ENCODE measurements at places on chromosomes 16 and 17. TPM values are rescaled to one million over a fixed set of nuclear protein-coding genes. Genes with fewer than 3 reads are reported as not detected.

The NOXO1 gene
- 12.7 TPM for total RNA-seq

The SMPD3 gene
- 0.94 TPM for total RNA-seq

The CCL7 gene
- total RNA-seq, result not detected

The SMIM5 gene
- total RNA-seq, result 0.31 TPM

The CALB2 gene
- 107 TPM for total RNA-seq

The ABCA10 gene
- total RNA-seq, result not detected

The TP53TG3 gene
- not detected for total RNA-seq

The SERPINF2 gene
- 9.5 TPM for total RNA-seq

The KRT33A gene
- total RNA-seq, result not detected

The NAGS gene
- total RNA-seq, result 1.0 TPM

The EEF2K gene
- 29.8 TPM for total RNA-seq

The RFNG gene
- 49.1 TPM for total RNA-seq

The MMP25 gene
- 0.28 TPM for total RNA-seq

The OTOP3 gene
- total RNA-seq, result not detected

The MYCBPAP gene
- total RNA-seq, result 11.6 TPM

The TMEM204 gene
- not detected for total RNA-seq

The KRT31 gene
- total RNA-seq, result not detected

DNA sequence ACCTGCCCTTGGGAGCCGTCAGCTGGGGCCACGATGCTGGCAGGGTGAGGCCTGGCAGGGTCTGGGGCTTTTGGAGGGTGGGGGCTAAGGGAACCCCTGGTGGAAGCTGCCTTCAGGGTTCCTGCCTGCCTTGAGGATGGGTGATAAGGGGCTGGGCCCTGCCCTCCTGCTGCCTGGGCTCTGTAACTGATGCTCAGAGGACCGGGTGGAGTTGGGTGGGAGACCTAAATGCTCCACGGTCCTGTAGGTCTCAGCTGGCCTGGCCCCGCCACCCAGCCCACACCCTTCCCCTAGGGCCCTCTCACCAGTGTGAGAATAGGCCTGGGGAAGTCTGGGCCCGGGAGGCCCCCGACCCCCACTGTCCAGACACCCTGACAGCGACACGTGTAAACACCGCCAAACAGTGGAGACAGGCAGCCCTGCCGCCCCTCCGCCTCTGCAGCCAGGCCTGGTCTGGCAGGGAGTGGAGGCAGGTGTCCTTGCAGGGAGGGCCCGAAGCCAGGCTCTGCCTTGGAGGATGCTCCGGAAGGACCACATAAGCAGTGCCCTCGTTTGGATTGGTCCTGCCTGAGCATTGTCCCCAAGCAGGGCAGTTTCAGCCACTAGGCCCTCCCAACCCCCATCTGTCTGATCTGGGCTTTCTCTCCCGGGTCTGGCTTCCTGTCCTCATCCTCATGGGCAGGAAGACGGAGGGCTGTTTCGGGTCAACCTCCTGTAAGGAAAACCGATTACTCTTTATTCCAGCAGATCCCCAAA lies 6.5 kb upstream of the BAHCC1 start:
- no peak overlapping the region for H3K27ac ChIP-seq
- H3K4me1 ChIP-seq, result peaks cover 6% of the 10 kb centered on the region
- H3K36me3 ChIP-seq, result no peaks in the 10 kb centered on the region
- DNase-seq, result no peak
- H3K4me3 ChIP-seq, result no peak overlapping the region

GRCh38 chr17:60077672-60078519 lies 825 bp downstream of the HEATR6 start:
- peak overlapping the region; percentile 64 for H3K4me3 ChIP-seq
- H3K4me1 ChIP-seq, result peaks cover 39% of the 10 kb centered on the region

- H3K27me3 ChIP-seq, result no peaks in the 10 kb centered on the region
- no peaks in the 10 kb centered on the region for H3K36me3 ChIP-seq
- H3K4me1 ChIP-seq, result no peaks in the 10 kb centered on the region
- H3K4me3 ChIP-seq, result no peak overlapping the region
Measured at GRCh38 chr17:77356109-77356689, 215.4 kb downstream of the SEC14L1 start.

DNA sequence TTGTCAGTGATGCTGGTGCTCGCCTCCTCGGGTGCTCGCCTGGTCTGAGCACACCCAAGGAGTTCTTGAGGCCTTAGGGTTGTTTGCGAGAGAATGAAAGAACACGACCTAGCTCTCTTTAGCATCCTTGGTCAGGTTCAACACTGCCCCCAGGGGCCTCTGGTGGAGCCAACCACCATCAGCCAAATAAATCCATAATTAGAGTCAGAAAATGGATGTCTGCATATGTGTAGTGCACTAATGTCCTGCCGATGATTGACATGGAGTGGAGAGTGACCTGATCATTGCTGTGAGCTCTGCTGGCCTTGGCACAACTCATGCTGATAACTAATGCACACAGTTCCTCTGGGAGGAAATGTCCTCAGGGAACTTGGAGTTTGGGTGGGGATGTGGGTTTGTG lies 8.2 kb upstream of the STH start:
- H3K27ac ChIP-seq, result no peak overlapping the region
- H3K36me3 ChIP-seq, result no peaks in the 10 kb centered on the region
- no peaks in the 10 kb centered on the region for H3K27me3 ChIP-seq
- H3K4me3 ChIP-seq, result no peak overlapping the region
- DNase-seq, result no peak

- no peak overlapping the region for H3K4me3 ChIP-seq
- H3K27me3 ChIP-seq, result no peaks in the 10 kb centered on the region
- no peak for DNase-seq
Measured at GRCh38 chr17:76233588-76234353, 6.5 kb downstream of the RNF157 start.

- H3K4me3 ChIP-seq, result no peak overlapping the region
- H3K36me3 ChIP-seq, result no peaks in the 10 kb centered on the region
- H3K27me3 ChIP-seq, result no peaks in the 10 kb centered on the region
- no peaks in the 10 kb centered on the region for H3K4me1 ChIP-seq
- H3K27ac ChIP-seq, result no peak overlapping the region
Measured at GRCh38 chr16:89122322-89122851, 28.7 kb downstream of the ACSF3 start.

- H3K36me3 ChIP-seq, result peaks cover 15% of the 10 kb centered on the region
- no peak for DNase-seq
- no peaks in the 10 kb centered on the region for H3K27me3 ChIP-seq
- peaks cover 29% of the 10 kb centered on the region for H3K4me1 ChIP-seq
Measured at GRCh38 chr17:62705778-62706597, 78.5 kb downstream of the MRC2 start.

- no peak for DNase-seq
- no peak overlapping the region for H3K27ac ChIP-seq
- no peaks in the 10 kb centered on the region for H3K36me3 ChIP-seq
- H3K27me3 ChIP-seq, result no peaks in the 10 kb centered on the region
Measured at GRCh38 chr17:42680331-42680808, 1.3 kb downstream of the CCR10 start.

GRCh38 chr17:56831369-56832095 lies 2.2 kb downstream of the C17orf67 start:
- H3K36me3 ChIP-seq, result 0 out of 2 replicates have a peak, but pooled peaks cover 3% of the 10 kb centered on the region
- no peaks in the 10 kb centered on the region for H3K27me3 ChIP-seq
- H3K4me3 ChIP-seq, result no peak overlapping the region
- peaks cover 28% of the 10 kb centered on the region for H3K4me1 ChIP-seq
- no peak overlapping the region for H3K27ac ChIP-seq
- DNase-seq, result no peak

GRCh38 chr16:29779474-29779873 lies 1.4 kb downstream of the ZG16 start:
- H3K27me3 ChIP-seq, result no peaks in the 10 kb centered on the region
- peak; percentile 96 for DNase-seq

GRCh38 chr16:23587726-23588125 lies 8.4 kb downstream of the NDUFAB1 start:
- H3K27me3 ChIP-seq, result no peaks in the 10 kb centered on the region
- H3K4me3 ChIP-seq, result no peak overlapping the region
- no peaks in the 10 kb centered on the region for H3K4me1 ChIP-seq
- H3K27ac ChIP-seq, result no peak overlapping the region
- H3K36me3 ChIP-seq, result peaks cover 37% of the 10 kb centered on the region

- no peaks in the 10 kb centered on the region for H3K27me3 ChIP-seq
- no peaks in the 10 kb centered on the region for H3K36me3 ChIP-seq
- H3K27ac ChIP-seq, result no peak overlapping the region
- H3K4me1 ChIP-seq, result no peaks in the 10 kb centered on the region
Measured at GRCh38 chr17:67546578-67547527, 169.8 kb downstream of the PITPNC1 start.

GRCh38 chr17:7383371-7383741 lies 2.5 kb downstream of the TNK1 start:
- no peaks in the 10 kb centered on the region for H3K27me3 ChIP-seq
- DNase-seq, result no peak
- no peak overlapping the region for H3K4me3 ChIP-seq
- no peaks in the 10 kb centered on the region for H3K4me1 ChIP-seq
- H3K27ac ChIP-seq, result no peak overlapping the region

GRCh38 chr17:59498530-59499307 lies 66.7 kb upstream of the DHX40 start:
- H3K4me1 ChIP-seq, result no peaks in the 10 kb centered on the region
- no peaks in the 10 kb centered on the region for H3K27me3 ChIP-seq
- no peak overlapping the region for H3K27ac ChIP-seq

DNA sequence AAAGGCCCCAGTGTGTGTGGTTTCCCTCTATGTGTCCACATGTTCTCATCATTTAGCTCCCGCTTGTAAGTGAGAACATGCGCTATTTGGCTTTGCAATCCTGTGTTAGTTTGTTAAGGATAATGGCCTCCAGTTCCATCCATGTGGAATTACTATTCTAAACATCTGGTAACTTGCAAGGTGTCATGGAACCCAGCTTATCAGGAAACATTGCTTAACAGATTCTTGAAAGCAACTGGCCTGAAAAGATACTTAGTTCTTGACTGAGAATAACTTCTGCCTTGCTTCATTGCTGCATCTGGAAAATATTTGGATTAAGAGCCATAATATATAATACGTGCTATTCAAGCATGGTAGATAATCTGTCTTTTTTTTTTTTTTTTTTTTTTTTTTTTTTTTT lies 27.8 kb downstream of the PAFAH1B1 start:
- H3K27me3 ChIP-seq, result no peaks in the 10 kb centered on the region
- no peak for DNase-seq
- no peaks in the 10 kb centered on the region for H3K4me1 ChIP-seq
- H3K36me3 ChIP-seq, result no peaks in the 10 kb centered on the region
- H3K27ac ChIP-seq, result no peak overlapping the region

GRCh38 chr16:72125635-72126428 lies 32.2 kb downstream of the DHX38 start:
- no peak overlapping the region for H3K4me3 ChIP-seq
- no peaks in the 10 kb centered on the region for H3K36me3 ChIP-seq
- peaks cover 27% of the 10 kb centered on the region for H3K27me3 ChIP-seq
- no peaks in the 10 kb centered on the region for H3K4me1 ChIP-seq
- DNase-seq, result no peak

- DNase-seq, result peak; percentile 35
- no peak overlapping the region for H3K27ac ChIP-seq
- no peaks in the 10 kb centered on the region for H3K27me3 ChIP-seq
- no peaks in the 10 kb centered on the region for H3K36me3 ChIP-seq
- 0 out of 2 replicates have a peak, but pooled peaks cover 6% of the 10 kb centered on the region for H3K4me1 ChIP-seq
Measured at GRCh38 chr17:61393550-61393903, 6.1 kb upstream of the TBX2 start.

DNA sequence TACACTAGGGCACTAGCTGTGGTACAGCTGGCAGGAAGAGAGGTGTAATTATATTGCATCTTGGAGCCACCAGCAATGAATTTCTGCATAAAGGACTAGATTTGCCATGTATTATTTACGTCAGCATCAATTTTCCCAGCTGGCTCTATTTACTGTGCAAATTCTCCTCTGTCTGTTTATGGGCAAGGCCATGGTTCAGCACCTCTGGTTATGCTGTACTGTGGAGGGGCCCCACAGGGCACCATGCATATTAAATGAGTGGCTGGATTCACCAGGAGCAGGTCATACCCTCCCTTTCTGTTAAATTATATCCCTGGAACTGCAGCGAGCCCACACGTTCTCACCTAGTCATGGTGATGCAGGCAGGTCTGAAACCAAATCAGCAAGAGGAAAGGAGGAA lies 19.8 kb downstream of the RAD51D start:
- no peak overlapping the region for H3K27ac ChIP-seq
- DNase-seq, result no peak
- H3K4me1 ChIP-seq, result peaks cover 7% of the 10 kb centered on the region

GRCh38 chr16:56983211-56983751 lies 6.1 kb upstream of the NLRC5 start:
- no peaks in the 10 kb centered on the region for H3K27me3 ChIP-seq
- peaks cover 31% of the 10 kb centered on the region for H3K4me1 ChIP-seq
- no peak overlapping the region for H3K4me3 ChIP-seq
- DNase-seq, result no peak
- no peaks in the 10 kb centered on the region for H3K36me3 ChIP-seq
- H3K27ac ChIP-seq, result no peak overlapping the region

- H3K27me3 ChIP-seq, result peaks cover 77% of the 10 kb centered on the region
- H3K27ac ChIP-seq, result no peak overlapping the region
- DNase-seq, result no peak
- no peaks in the 10 kb centered on the region for H3K4me1 ChIP-seq
Measured at GRCh38 chr16:22878955-22879354, 65.0 kb downstream of the HS3ST2 start.

DNA sequence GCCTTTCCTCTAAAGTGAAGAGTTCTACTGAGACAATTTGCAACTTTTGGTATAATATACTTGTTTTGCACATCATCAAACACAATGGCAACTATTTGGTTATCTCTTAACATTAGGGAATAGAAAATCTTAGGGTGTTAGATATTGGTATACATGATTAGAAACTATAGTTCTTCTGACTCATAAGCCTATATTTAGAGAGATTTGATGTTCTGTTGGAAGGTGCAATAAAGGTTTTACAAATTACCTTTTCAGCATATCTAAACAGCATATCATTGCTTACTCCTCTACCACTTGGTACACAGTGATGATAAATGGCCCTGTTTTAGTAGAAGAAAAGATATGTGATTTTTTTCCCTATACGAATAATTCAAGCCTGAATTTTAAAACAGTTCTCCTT lies 6.2 kb downstream of the EVI2B start:
- DNase-seq, result no peak
- H3K27ac ChIP-seq, result no peak overlapping the region
- peaks cover 13% of the 10 kb centered on the region for H3K4me1 ChIP-seq
- no peaks in the 10 kb centered on the region for H3K36me3 ChIP-seq
- H3K4me3 ChIP-seq, result no peak overlapping the region

GRCh38 chr17:73394512-73395450 lies 83.0 kb upstream of the CDC42EP4 start:
- peak; percentile 9 for DNase-seq
- H3K4me3 ChIP-seq, result no peak overlapping the region
- no peak overlapping the region for H3K27ac ChIP-seq
- H3K27me3 ChIP-seq, result peaks cover 74% of the 10 kb centered on the region

- no peaks in the 10 kb centered on the region for H3K36me3 ChIP-seq
- H3K27me3 ChIP-seq, result peaks cover 42% of the 10 kb centered on the region
- H3K4me1 ChIP-seq, result no peaks in the 10 kb centered on the region
- H3K27ac ChIP-seq, result no peak overlapping the region
- H3K4me3 ChIP-seq, result no peak overlapping the region
Measured at GRCh38 chr17:36152639-36153120, 23.8 kb downstream of the TBC1D3B start.

Data from PC-9 (cell line).